Stimulated activated CD8-positive, alpha-beta memory T cell treated with anti-CD3 and anti-CD28 coated beads, Interleukin-12 subunit alpha, Interleukin-12 subunit beta, amount 100 ng/mL, for 4 hours (primary cell): ENCODE measurements at places on chromosomes 5 and 9.

DNA sequence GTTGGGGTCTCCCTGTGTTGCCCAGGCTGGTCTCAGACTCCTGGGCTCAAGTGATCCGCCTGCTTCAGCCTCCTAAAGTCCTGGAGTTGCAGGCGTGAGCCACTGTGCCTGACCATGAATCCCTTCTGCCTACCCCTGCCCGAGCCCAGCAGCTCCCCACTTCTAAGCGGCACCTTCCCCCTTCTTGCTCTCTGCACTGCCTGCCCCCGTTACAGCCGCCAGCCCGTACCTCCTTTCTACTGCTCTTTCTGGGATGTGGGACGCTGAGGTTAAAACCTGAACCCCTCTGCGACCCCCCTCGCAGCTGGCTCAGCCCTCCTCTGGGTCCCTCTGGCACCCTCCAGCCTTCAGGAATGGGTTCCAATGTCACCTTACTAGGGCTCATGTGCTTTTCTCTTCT lies 249.6 kb downstream of the PBX3 start:
- DNase-seq = no peak

GRCh38 chr5:50415912-50416311 lies 25.2 kb downstream of the EMB start:
- DNase-seq = no peak

GRCh38 chr9:84738353-84738752 lies 68.8 kb downstream of the NTRK2 start:
- DNase-seq = no peak

GRCh38 chr9:75140261-75140660 lies 51.9 kb downstream of the OSTF1 start:
- DNase-seq = no peak

DNA sequence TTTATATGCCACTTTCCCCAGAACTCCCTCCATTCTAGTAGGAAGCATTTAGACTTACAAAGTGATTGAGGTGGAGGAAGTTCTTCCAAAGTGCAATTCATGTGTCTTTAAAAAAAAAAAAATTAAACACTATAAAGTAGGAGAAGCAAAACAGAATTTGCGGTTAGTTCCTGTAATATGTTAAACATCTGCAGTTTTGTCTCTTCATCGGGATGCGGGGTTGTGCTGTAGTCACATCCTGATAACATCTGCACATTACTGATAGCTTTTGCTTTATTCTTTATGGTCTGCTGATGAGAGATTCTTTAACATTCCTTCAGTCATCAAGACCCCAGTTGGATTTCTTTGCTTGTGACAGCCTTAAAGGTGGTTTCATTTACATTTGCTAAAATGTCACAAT lies 694.3 kb downstream of the NR2F1-AS1 start:
- DNase-seq = no peak

DNA sequence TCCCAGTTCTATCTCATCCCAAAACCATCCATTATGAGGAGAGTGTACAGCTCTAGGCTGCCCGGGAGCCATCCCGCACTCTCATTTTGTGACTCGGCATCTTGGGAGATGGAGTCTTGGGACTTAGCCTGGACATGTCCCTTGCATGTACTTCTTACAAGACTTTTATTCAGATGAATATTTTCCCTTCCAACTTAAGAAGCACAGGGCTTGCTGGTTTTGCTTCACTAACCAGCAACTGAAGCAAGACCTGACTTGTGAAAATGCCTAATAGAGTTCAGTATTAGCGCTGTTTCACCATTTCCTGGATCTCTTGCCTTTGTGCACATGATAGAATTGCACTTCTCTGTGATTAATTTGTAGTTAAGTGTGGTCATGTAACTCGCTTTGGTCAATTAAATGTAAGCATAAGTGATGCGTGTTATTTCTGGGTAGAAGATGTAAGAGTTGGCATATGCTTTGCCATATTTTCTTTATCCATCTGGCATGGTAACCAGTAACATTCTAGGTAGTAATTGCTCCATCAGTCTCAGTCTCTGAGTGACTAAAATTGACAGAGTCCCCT lies 55.8 kb downstream of the PDCD1LG2 start:
- DNase-seq = no peak

DNA sequence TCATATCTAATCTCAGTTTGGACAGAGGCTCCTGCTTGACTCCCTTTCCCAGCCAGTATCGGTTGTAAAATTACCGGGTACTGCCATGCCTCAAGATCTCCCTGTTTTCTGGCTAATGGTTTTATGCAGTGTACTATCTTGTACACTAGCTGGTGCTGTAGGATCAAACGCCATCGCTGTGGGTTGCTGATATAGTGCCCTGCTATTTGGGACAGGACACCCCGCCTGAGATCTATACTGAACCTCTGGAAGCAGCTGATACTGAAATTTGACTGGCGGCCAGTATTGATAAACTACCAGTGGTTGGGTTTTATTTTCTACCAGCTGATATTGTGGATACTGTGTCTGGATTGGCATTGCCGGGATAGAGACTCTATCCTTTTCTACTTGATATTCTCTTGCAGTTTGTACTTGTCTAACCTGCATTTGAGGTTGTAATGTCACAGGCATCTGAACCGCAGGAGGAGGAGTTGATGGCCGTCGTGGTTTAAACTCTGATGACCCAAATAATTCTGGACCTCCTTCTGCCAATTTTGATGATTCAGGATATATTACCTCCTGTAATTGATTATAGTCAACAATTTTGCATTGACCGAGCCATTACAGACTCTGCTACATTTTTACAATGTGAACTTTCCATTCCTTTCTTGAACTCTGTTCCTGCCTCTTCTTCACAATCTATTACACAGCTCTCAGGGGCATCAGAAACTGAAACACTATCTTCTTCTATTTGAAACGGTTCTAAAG lies 112.5 kb upstream of the LARP1 start:
- no peak for DNase-seq

DNA sequence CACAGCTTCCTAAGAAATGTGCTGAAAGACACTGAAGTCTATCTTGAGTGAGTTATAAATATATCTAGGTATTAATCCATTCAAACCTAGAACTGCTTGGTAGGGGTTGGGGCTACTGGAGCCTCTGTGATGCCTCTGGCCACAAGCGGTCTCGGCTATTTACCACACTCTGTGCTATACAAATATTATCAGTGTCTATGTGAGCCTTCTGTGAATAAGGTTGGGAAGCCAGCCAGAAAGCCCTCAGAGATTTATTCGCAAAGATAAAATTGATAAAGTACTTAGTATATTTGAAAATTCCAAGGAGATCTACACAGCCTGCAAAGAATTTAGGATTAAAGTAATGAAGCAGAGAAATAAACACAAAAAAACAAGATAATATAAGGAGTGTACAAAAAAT lies 41.4 kb downstream of the LIFR start:
- DNase-seq = no peak

- DNase-seq = no peak
Observed at GRCh38 chr5:160266752-160267345, 37.5 kb downstream of the FABP6 start.

DNA sequence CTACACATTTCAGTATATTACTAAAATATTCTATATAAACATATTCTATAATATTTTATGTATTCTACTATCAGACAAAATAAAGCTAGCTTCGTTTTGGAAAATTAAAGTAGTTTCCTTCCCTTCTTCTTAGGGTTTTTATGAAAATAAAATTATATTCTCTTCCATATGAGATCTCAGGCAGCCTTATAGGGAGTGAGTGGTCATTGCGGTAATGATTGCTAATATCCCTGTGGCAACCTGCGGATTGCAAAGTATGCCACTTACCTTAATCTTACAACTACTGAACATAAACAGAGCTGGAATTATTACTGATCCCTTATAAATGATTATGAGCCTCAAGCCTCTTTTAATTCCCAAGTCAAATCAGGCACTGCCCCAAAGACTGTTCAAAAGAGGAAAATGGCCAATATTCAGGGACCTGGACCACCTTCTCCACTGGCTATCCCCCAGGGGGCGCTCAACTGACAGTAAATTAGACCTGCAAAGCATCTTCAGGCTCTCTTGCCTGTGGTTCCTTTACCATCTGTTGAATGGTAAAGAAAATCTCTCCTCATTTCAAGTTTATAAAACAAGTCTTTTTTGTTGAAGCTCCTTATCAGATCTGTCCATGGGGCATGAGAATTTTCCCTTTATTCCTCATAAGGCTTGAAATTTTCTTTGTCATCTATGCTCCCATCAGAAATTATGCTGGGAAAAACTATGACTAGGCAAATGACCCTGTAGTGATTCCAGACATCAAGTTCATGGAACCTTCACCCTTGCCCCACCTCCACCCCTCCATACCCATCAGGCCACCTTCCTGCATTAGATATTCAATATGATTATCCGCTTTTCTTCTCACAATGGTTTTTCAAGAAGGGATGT lies 163.9 kb downstream of the CEMIP2 start:
- DNase-seq = peak; percentile 54

DNA sequence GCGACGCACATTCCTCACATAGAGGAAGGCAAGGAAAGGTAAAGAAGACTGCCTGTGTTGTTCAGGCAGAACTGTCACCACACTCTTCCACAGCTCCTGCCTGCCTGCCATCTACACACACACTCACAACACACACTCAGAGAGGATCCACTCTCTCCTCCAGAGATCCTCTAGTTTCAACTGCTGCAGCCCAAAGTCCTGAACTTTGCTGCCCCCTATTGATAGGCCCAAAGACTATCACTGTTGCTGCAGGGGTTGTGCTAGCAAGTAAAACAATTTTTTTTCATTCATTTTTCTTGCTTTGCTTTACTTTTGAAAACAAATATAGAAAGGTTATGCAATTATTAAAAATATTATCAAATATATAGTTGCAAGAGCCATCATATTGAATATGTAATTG lies 5.9 kb upstream of the CFAP90 start:
- DNase-seq = no peak

DNA sequence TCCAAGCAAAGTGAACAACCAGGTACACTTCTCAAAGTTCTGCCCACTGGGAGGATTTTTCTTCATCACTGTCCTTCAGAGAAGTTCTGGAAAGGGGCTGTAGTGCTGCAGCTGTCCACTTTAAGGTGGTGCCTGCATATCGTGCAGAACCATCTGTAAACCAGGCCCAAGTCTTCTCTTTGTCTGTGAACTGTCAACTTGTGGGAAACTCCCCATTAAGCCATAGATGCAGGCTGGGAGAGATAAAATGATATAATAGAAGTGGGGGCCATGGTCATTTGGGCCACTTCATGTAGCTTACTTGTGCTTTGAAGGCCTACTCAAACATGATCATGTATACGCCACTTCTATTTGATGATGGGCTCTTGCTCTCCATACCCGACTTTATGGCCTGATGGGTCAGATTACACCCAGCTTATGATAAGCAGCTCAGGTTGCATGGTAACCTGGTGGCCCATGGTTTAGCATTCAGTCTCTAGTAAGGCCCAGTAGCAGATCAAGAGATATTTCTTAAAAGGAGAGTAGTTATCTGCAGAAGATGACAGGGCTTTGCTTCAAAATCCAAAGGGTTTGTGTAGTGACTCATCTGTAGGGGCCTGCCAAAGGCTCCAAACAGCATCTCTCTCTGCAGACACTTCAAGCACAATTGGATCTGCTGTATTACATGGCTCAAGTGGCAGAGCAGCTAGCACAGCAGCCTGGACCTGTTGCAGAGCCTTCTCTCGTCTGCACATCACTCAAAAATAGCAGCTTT lies 15.7 kb upstream of the BTF3 start:
- DNase-seq = no peak

DNA sequence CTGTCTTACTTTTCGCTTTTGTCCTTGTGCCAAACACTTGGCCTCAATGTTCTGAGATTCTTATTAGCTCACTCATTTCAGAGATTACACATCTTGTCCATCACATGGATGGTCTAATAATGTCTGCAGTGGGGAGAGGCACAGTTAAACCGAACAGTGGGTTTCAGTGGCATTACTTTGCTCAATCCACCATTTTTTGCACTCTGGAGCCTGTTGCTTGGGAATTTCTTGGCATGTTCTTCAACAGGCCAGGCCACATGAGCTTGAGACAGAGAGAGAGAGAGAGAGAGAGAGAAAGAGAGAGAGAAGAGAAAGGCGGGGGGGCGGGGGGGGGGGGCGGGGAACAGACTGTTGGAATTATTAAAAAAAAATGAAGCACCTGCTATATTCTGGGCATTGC lies 1327.8 kb upstream of the WWC1 start:
- no peak for DNase-seq

DNA sequence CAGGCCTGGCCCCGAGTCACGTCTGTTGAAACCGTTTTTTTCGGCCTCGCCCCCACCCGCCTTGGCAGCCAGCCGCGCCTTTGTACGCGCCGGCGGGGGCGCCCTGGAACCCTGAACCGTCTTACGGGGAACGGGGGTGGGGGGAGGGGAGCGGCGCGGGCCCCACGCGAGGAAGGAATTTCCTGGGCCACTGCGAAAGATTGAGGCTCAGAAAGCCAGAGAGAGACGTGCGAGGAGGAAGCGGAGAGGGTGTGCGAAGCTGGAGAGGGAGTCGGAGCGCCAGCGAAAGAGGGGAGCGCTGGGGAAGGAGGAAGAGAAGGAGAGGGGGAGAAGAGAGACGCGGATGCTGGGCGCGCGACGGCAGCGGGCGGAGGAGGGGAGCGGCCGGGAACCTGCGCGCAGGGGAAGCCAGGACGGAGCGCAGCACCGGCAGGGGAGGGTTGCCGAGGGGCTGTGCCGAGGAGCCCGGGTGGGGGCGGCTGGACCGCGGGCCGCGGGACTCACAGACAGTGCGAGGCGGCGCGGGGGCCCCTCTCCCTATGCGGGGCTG lies 4.6 kb upstream of the PRDM12 start:
- no peak for DNase-seq

GRCh38 chr9:19682397-19682796 lies 106.4 kb downstream of the SLC24A2 start:
- no peak for DNase-seq
